IMR-90 (cell line): ENCODE measurements at places on chromosomes 4 and X. TPM values are rescaled to one million over a fixed set of nuclear protein-coding genes. Genes with fewer than 3 reads are reported as not detected.

DNA sequence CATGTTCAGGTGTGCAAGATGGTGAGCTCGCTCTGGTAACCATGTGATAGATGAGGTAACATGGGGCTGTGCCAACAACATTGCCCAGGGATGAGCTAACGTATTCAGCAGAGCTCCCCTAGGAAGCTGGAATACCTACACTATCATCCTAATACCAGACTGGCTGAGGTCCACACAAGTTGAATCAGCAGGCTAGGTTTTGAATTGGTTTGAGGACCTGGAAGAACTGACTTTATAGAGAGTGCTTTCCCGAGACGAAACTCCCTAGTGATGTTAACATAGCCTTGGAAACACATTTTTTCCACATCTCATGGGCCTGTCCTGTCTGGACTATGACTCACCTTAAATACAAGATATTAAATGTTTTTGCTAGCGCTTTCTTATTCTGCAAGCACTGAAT lies 56.7 kb downstream of the IGFBP7 start:
- H3K4me1 ChIP-seq: peaks cover 18% of the 10 kb centered on the region
- no peak overlapping the region for H3K4me3 ChIP-seq
- peaks cover 4% of the 10 kb centered on the region; the same call in 1 of the 2 replicates for H3K36me3 ChIP-seq
- H3K27ac ChIP-seq: no peak overlapping the region

Gene DOK7
- not detected in 2 replicates for total RNA-seq

DNA sequence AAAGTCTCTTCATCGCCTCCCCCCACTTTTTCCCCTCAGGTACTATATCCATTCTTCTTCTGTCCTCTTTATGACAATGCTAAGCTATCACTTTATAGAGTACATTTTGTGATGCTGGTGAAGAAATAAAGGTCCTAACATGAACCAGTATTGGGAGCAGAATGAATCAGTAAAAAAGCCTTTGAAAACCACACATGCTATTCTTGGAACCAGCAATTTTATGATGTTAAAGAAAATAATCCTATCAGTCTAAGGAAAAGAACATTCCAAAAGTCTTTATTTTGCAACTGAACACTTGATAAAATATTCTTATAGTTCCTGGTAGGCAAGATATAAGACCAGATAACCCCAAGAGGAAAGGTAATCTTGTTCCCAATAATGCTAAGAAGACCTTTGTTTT lies 107.8 kb upstream of the MCF2 start:
- peaks cover 2% of the 10 kb centered on the region; the same call in 1 of the 2 replicates for H3K4me1 ChIP-seq
- H3K4me3 ChIP-seq: no peak overlapping the region
- no peak overlapping the region for H3K27ac ChIP-seq
- no peak for DNase-seq

GRCh38 chrX:41737065-41737464 lies 13.1 kb downstream of the GPR82 start:
- DNase-seq: no peak
- no peaks in the 10 kb centered on the region for H3K4me1 ChIP-seq
- no peaks in the 10 kb centered on the region for H3K36me3 ChIP-seq
- H3K27ac ChIP-seq: no peak overlapping the region

Gene UNC5C
- total RNA-seq: under 0.01 TPM in 1 of 2 replicates, not detected in the other

Gene OTC
- not detected in 2 replicates for total RNA-seq

DNA sequence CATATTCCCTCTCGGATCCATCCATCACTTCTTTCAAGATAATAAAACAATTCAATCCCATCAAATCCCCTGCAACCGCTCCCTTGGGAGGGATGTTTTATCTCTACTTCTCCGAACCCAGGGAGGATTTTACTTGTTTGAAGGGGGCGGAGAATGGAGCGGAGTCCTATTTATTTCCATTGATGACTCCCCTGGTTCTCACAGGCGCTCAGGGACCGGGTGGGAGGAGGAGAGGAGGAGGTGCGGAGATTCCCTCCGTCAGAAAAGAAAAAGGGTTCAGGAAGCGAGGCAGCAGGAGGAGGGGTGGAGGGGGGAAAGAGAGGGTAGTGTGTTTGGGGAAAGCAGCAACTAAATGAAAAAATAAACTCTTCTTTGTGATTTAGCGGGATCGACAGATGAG lies 2.1 kb downstream of the NDNF start:
- DNase-seq: no peak
- H3K27me3 ChIP-seq: peaks cover 56% of the 10 kb centered on the region
- no peak overlapping the region for H3K27ac ChIP-seq
- H3K4me3 ChIP-seq: no peak overlapping the region
- H3K36me3 ChIP-seq: no peaks in the 10 kb centered on the region

- H3K4me3 ChIP-seq: peak overlapping the region; percentile 84
- no peak overlapping the region for H3K27ac ChIP-seq
- DNase-seq: no peak
- no peaks in the 10 kb centered on the region; the same call in 1 of the 2 replicates for H3K27me3 ChIP-seq
- no peaks in the 10 kb centered on the region for H3K36me3 ChIP-seq
Measured at GRCh38 chr4:107989162-107989536, 540 bp upstream of the HADH start.

DNA sequence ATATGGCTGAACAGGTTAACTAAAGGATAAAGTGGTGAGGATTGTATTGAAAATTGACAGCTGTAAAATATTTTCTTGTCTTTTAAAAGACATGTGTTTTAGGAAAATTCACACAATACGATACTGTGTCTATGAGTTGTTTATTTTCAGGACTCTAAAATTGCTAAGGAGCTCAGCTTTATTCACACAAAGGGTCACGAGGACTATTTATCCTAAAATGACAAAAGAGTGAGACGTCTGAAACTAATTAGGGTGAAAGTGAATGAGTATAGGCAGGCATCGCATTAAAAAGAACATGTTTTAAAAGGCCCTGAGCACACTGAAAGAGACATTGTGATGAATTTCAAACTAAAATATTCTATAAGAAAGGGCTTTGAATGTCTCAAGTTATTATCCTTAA lies 304.7 kb downstream of the SH2D1A start:
- H3K27ac ChIP-seq: no peak overlapping the region
- H3K27me3 ChIP-seq: no peaks in the 10 kb centered on the region
- no peak for DNase-seq
- no peak overlapping the region for H3K4me3 ChIP-seq
- H3K36me3 ChIP-seq: no peaks in the 10 kb centered on the region
- no peaks in the 10 kb centered on the region for H3K4me1 ChIP-seq

DNA sequence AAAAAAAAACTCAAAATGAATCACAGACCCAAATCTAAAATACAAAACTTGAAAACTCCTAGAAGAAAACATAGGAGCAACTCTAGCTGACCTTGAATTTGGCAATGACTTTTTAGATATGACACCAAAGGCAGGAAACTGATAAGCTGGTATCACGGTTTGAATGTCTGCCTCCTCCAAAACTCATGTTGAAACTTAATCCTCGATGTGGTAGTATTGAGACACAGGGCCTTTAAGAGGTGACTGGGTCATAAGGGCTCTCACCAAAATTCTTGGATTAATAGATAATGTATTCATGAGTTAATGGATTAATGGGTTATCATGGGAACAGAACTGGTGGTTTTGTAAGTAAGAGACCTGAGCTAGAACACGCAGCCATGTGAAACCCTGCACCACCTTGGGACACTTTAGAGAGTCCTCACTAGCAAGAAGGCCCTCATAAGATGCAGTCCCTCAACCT lies 40.5 kb downstream of the FRYL start:
- no peak overlapping the region for H3K27ac ChIP-seq
- H3K27me3 ChIP-seq: no peaks in the 10 kb centered on the region
- H3K4me3 ChIP-seq: no peak overlapping the region
- no peak for DNase-seq
- H3K4me1 ChIP-seq: 0 out of 2 replicates have a peak, but pooled peaks cover 1% of the 10 kb centered on the region

Gene ASB12
- total RNA-seq: not detected in 2 replicates

Gene FMR1NB
- total RNA-seq: not detected in 2 replicates

- no peak for DNase-seq
- H3K36me3 ChIP-seq: no peaks in the 10 kb centered on the region
- no peak overlapping the region for H3K27ac ChIP-seq
- 0 out of 2 replicates have a peak, but pooled peaks cover 2% of the 10 kb centered on the region for H3K4me1 ChIP-seq
- no peaks in the 10 kb centered on the region for H3K27me3 ChIP-seq
- H3K4me3 ChIP-seq: no peak overlapping the region
Measured at GRCh38 chr4:168163106-168163505, 70.8 kb downstream of the ANXA10 start.

Gene ADGRA3
- 28.0 and 30.3 TPM in 2 replicates for total RNA-seq

DNA sequence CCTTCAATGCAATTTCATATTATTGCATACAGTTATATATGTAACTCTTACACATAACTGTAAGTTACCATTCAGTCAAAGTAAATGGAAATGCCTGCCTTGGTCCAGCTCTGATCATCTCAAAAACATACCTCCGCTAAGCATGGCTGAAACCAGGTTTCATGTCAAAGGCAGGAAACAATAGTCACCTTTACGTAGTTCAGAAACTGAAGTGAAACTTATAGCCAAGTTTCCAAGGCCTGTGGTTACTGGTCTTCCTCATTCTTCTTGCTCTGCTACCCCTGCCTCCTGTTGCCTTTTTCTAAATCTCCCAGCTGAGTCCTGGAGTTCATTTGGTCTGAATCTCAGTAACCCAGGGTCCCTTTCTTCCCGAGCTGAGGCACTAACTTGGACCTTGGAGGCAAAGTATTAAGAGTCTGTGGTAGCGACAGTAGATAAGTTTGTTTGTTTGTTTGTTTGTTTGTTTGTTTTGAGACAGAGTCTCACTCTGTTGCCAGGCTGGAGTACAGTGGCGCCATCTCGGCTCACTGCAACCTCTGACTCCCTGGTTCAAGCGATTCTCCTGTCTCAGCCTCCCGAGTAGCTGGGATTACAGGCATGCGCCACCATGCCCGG lies 30.8 kb downstream of the DAPP1 start:
- no peaks in the 10 kb centered on the region for H3K36me3 ChIP-seq
- DNase-seq: no peak
- peaks cover 2% of the 10 kb centered on the region; the same call in 1 of the 2 replicates for H3K27me3 ChIP-seq
- no peak overlapping the region for H3K4me3 ChIP-seq
- H3K27ac ChIP-seq: no peak overlapping the region
- no peaks in the 10 kb centered on the region for H3K4me1 ChIP-seq

Gene UGT2B15
- total RNA-seq: not detected in 2 replicates

- H3K4me3 ChIP-seq: no peak overlapping the region
- H3K27ac ChIP-seq: no peak overlapping the region
- no peak for DNase-seq
- no peaks in the 10 kb centered on the region for H3K36me3 ChIP-seq
- peaks cover 8% of the 10 kb centered on the region for H3K4me1 ChIP-seq
Measured at GRCh38 chr4:87018753-87019152, 83.9 kb downstream of the AFF1 start.

DNA sequence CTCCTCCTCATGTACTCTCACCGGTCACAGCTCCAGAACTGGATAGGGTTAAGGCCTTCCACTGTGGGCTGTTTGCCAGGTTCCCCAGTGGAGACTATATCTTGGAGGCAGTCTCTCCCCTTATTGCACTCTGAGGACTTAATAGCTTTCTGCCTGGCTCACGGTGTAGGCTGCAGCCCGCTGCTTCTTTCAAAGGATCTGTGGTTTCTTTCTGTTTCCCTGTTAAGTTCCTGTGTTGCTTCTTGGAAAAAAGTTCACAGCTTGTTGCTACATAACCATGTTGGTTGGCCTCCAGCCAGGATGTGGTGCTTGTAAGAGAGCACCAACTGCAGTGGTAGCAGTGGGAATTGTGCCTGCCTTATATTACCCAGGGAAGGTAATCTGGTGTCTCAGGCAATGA lies 24.9 kb upstream of the ZDHHC15 start:
- H3K36me3 ChIP-seq: no peaks in the 10 kb centered on the region
- no peaks in the 10 kb centered on the region for H3K4me1 ChIP-seq
- H3K27ac ChIP-seq: no peak overlapping the region

GRCh38 chrX:154349359-154349935 lies 25.0 kb downstream of the FLNA start:
- H3K4me1 ChIP-seq: no peaks in the 10 kb centered on the region
- DNase-seq: no peak
- no peak overlapping the region for H3K4me3 ChIP-seq
- H3K27ac ChIP-seq: no peak overlapping the region

Gene APLN
- total RNA-seq: under 0.01 and 0.18 TPM in 2 replicates

GRCh38 chrX:50002067-50002714 lies 79.8 kb downstream of the CLCN5 start:
- H3K27me3 ChIP-seq: no peaks in the 10 kb centered on the region; the same call in none of the 2 replicates
- H3K4me1 ChIP-seq: no peaks in the 10 kb centered on the region
- no peak for DNase-seq

DNA sequence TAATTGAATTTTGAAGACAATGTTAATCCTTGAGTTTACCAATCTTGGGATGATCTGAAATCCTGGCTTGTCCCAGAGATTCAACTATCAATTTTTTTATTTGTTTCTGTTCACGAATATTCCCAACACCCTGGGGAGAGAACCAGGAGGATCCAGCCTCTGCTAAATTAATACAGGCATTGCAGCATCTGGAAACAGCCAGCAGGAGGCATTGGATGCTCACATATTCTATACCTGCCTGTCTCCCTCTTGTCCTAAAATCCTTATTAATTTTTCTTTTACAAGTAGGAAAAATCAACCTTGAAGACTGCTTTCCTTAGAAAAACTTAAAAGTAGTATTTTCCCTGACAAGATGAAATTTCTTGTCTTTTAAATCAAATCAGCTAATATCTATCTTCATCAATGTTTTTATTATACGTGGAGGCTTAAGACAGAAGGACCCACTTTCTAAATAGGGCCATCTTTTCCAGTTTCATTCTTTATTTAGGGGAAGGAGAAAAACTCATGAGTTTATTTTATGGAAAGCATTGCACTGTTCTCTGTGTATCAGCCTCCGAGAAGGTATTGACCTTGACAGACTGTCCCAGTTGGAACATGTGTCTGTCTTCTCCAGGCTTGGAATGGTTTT lies 102.4 kb downstream of the CLNK start:
- no peaks in the 10 kb centered on the region for H3K4me1 ChIP-seq
- H3K27ac ChIP-seq: no peak overlapping the region
- peaks cover 4% of the 10 kb centered on the region for H3K27me3 ChIP-seq
- no peaks in the 10 kb centered on the region for H3K36me3 ChIP-seq

DNA sequence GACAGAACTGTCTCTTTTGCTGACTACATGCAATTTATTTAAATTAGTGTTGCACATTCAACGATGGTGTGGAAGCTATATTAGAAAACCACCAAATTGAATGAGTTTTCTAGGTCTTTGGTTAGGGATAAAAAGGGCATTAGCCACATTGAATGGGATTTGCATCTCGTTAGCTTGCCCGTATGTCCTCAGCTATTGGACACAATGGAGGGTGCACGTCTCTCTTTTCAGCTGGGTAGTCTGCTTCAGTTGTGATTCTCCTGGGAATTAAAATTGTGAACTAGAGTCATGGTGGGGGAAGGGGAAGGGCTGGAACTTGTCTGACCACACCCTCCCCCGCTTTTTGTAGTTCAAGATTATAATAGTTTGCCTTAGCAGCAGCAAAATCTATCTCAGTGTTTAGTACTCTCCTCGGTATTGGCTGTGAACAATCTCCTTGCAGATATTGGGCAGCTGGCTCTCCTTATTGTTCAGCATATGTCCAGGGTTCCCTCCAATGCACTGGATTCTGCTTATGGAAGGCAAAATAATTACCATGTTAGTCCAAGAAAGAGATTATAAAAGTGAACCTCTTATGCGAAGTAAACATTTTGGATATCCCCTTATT lies 23.3 kb downstream of the TRIM2 start:
- DNase-seq: no peak
- no peaks in the 10 kb centered on the region for H3K27me3 ChIP-seq
- H3K27ac ChIP-seq: no peak overlapping the region
- H3K4me1 ChIP-seq: peaks cover 10% of the 10 kb centered on the region
- no peaks in the 10 kb centered on the region for H3K36me3 ChIP-seq
